ENCODE measurements at places on chromosomes 13 and 19.

DNA sequence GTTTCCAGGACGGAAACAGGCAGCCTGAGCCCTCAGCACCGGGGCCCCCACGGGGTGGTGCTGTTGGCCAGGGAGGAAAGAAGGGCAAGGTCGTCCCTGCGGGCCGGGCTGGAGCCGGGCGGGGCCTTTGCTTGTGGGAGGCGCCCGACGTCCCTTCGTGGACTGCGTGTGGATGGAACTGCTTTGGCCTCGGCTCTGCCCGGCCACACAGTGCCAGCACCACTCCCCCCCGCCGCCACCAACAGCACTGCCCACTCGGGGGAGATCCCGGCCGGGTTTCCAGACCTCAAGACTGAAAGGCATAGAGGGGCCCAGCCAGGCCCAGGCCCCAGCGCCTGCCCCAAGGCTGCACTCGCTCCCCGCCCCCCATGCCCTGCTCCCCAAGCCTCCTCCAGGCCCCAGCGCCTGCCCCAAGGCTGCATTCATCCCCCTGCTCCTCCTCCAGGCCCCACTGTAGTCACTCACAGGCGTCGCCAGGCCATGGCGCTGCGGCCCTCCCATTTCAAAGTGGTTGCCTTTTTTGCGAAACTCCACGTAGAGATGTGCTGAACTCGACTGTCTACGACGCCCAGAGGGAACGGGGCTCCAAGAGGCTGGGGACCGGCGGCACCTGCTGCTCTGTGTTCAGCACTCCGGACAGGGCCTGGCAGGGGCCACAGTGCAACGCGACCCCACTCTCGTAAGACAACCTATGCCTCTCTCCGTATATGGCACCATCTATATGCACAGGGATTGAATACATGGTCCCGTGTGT is 22.5 kb downstream of the C13orf46 start:
- peak; percentile 90 for DNase-seq
- no peak overlapping the region for H3K27ac ChIP-seq
- H3K27me3 ChIP-seq: no peaks in the 10 kb centered on the region
- H3K36me3 ChIP-seq: no peaks in the 10 kb centered on the region

- H3K4me3 ChIP-seq: no peak overlapping the region
- no peaks in the 10 kb centered on the region for H3K27me3 ChIP-seq
- H3K4me1 ChIP-seq: peaks cover 37% of the 10 kb centered on the region
- no peaks in the 10 kb centered on the region for H3K36me3 ChIP-seq
- no peak overlapping the region for H3K27ac ChIP-seq
These were observed 22.3 kb downstream of the EPS15L1 start for GRCh38 chr19:16449330-16449961.

GRCh38 chr19:17420475-17420924 is 653 bp downstream of the MVB12A start:
- H3K36me3 ChIP-seq: peaks cover 14% of the 10 kb centered on the region
- peak overlapping the region; percentile 90 for H3K4me3 ChIP-seq
- no peaks in the 10 kb centered on the region for H3K27me3 ChIP-seq
- peak overlapping the region; percentile 56 for H3K27ac ChIP-seq

- H3K4me1 ChIP-seq: no peaks in the 10 kb centered on the region
- no peaks in the 10 kb centered on the region for H3K36me3 ChIP-seq
- DNase-seq: no peak
- H3K4me3 ChIP-seq: no peak overlapping the region
These were observed 278.6 kb upstream of the EDNRB start for GRCh38 chr13:78197231-78197630.

DNA sequence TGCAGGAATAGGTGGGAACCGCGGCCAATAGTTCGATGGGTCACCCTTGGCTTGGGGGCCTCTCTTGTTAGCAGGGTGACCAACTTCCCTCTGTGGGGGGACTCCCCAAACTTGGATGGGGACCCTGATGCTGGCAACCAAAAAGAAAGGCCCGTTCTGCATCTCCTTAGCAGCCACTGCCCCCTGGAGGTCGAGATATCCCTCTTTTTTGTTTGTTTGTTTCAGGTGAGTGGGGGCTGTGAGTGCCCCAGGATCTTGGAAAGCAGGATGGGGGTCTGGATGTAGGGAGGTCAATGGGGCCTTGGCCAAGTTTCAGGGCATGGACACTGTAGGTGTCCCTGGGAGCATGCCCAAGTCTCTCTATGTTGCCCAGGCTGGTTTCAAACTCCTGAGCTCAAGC is 7.7 kb upstream of the CRTC1 start:
- no peak overlapping the region for H3K4me3 ChIP-seq
- peaks cover 28% of the 10 kb centered on the region for H3K4me1 ChIP-seq
- H3K27ac ChIP-seq: no peak overlapping the region

GRCh38 chr19:12985049-12985776 is 10.1 kb upstream of the NFIX start:
- H3K27ac ChIP-seq: peak overlapping the region; percentile 78
- no peaks in the 10 kb centered on the region for H3K27me3 ChIP-seq
- peaks cover 24% of the 10 kb centered on the region for H3K4me1 ChIP-seq
- no peaks in the 10 kb centered on the region for H3K36me3 ChIP-seq

DNA sequence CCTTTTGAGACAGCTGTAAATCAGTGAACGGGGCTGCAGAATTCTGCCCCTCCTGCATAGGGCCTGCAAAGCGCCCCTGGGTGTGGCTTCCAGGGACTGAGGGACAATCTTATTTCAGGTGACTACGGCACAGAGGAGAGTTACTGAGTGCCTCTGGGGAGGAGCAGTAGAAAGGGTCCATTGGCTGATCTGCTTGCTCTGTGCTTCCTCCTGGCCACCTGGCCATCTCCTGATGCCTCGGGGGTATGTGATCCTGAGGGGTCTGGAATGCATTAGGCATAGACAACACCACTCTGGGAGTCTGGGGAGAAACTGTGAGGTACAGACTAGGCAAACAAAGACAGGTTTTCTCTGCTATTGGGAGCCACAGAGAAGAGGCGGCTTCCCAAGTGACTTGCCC is 2.8 kb downstream of the KCTD15 start:
- H3K36me3 ChIP-seq: peaks cover 23% of the 10 kb centered on the region
- peaks cover 6% of the 10 kb centered on the region for H3K27me3 ChIP-seq
- DNase-seq: no peak

Measured in suprapubic skin (tissue), 4 donors.